ENCODE measurements at places on chromosomes 2 and 18. TPM values are rescaled to one million over a fixed set of nuclear protein-coding genes. Genes with fewer than 3 reads are reported as not detected.

DNA sequence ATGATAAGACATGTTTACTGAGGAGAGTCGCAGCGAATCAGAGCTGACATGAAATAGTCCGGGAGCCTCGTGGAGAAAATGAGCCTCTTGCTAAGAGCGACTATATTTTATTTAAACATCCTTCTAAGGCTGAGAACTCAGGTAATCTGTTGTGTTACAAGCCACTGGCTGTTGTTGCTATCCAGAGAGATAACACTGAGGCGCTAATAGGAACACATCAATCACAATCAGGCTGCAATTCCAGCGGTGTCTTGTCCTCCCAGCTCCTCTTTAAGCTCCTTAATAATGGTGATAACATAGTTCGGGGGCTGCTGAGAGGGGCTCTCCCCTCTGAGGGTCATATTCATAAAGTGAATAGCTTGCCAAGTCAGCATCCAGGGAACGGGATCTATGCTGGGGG, 95.1 kb downstream of the INSIG2 start:
- H3K36me3 ChIP-seq, result no peaks in the 10 kb centered on the region
- DNase-seq, result no peak
- no peaks in the 10 kb centered on the region for H3K27me3 ChIP-seq
- H3K4me3 ChIP-seq, result no peak overlapping the region
- no peaks in the 10 kb centered on the region for H3K4me1 ChIP-seq

DNA sequence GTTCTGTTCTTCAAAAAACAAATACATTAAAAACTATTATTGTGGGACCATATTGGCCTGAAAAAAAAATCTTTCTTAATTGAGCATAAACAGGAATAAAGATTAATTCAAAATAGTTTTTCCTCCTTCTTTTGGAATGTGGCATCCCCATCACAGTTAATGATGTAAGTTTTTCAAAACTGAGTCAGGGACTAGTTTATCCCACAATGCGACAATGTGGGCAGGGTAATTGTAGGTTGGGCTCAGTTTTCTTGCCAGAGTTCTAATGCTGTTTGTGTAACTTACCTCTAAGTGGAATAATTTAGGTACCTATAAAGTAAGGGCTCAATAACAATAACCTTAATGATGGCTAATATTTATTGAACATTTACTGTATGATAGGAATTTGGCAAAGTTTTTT, 82.0 kb downstream of the PMS1 start:
- H3K4me1 ChIP-seq, result peaks cover 4% of the 10 kb centered on the region
- no peaks in the 10 kb centered on the region for H3K36me3 ChIP-seq
- H3K4me3 ChIP-seq, result no peak overlapping the region
- no peak for DNase-seq

The NAT8 gene
- polyA plus RNA-seq, result 0.10 TPM

DNA sequence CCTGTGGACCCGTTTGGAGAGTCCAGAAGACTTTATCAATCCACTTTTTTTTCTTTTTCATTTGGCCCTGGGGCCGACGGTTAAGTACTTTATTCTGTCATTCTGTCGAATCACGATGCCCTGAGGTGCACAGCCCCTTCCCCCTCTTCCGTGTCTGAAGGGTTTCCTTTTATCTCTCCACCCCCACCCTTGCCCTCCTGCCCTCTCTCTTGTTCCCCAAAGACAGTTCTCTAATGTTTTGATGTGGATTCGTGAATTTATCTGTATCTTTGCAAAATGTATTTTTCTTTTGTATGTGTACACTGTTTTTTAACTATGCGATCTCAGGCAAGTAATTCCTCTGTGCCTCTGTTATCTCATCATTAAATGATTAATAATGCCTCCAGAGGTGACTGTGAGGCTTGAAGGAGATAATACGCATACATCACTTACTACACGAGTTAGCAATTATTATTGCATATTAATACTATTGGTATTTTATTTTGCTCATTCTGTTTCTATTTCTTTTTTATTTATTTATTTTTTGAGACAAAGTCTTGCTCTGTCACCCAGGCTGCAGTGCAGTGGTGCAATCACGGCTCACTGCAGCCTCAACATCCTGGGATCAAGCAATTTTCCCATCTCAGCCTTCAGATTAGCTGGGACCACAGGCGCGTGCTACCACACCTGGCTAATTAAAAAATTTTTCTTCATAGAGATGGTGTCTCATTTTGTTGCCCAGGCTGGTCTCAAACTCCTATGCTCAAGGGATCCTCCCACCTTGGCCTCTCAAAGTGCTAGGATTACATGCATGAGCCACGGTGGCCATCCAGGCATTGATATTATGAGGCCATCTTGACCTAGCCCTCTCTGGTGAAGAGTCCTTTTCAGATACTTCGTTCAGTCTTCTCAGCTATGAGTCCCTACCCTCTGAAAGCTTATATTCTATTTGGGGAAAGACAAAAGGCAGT, 1.4 kb upstream of the CASP8 start:
- peaks cover 25% of the 10 kb centered on the region for H3K4me1 ChIP-seq
- H3K27me3 ChIP-seq, result no peaks in the 10 kb centered on the region
- no peak for DNase-seq
- peak overlapping the region; percentile 88 for H3K27ac ChIP-seq
- no peaks in the 10 kb centered on the region for H3K36me3 ChIP-seq

DNA sequence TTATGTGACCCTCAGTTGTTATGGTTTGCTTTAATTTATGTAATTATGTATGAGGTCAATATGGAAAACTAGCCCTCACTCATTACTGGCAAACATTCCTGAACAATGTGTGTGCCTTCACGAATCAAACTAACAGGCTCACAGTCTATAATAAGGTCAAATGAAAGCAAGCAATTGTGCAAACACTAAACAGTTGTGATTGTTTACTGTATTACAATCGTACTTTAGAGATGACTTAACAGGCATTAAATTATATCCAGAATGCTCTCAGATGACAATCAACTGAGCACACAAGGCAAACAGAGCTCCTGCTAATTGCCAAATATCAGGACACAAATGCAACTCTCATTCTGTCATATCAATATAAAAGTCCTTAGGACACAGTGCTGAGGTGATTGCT, 29.5 kb downstream of the COL5A2 start:
- H3K27me3 ChIP-seq, result no peaks in the 10 kb centered on the region
- no peak overlapping the region for H3K4me3 ChIP-seq
- peaks cover 4% of the 10 kb centered on the region for H3K4me1 ChIP-seq
- DNase-seq, result no peak
- H3K27ac ChIP-seq, result no peak overlapping the region
- no peaks in the 10 kb centered on the region for H3K36me3 ChIP-seq

The LBX2 gene
- 0.72 TPM for polyA plus RNA-seq

DNA sequence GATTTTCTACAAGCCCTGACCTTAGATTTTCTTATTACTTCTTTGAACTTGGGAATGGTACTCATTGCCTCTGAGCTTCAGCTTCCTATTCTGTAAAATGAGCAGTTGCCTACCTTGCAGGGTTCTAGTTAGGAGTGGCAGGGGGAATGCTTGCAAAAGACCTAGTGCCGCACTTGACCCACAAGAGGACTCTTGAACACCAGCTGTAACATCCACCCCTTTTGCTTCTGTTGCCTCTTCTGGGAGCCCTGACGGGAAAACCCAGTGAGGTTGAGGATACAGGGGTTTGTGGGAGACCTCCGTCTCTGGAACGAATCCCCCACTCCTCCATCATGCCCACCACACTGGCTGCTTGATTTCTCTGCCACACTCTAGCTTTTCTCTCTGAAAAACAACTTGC, 27.1 kb upstream of the LBH start:
- H3K27ac ChIP-seq, result no peak overlapping the region
- DNase-seq, result no peak
- no peaks in the 10 kb centered on the region for H3K4me1 ChIP-seq
- H3K36me3 ChIP-seq, result no peaks in the 10 kb centered on the region

The ATL2 gene
- 50.1 TPM for polyA plus RNA-seq

GRCh38 chr2:241317391-241317790, 1.7 kb downstream of the SEPTIN2 start:
- H3K4me1 ChIP-seq, result peaks cover 47% of the 10 kb centered on the region
- H3K27ac ChIP-seq, result no peak overlapping the region
- DNase-seq, result no peak
- H3K4me3 ChIP-seq, result no peak overlapping the region
- H3K27me3 ChIP-seq, result no peaks in the 10 kb centered on the region

All from adrenal gland (tissue), 19 donors.